ENCODE measurements at places on chromosomes 7 and 10.

DNA sequence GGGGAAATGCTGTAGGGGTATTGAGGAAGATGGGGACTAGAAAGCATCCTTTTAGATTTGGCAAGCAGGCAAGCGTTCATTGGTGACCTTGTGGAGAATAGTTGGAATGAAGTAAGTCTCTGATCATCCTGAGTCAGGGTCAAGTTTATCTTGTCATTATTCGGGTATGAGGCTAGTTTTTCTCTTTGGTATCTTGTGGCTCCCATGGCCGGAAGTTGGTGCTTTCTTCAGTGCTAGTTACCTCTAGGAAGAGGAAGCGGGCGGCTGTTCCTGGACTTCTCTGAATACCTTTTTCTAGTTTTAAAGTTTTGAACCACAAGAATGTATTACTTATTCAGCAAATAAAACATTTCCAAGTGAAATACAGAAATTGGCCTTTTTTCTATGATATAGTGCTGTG, 9.2 kb downstream of the CREM start:
- no peak for DNase-seq

DNA sequence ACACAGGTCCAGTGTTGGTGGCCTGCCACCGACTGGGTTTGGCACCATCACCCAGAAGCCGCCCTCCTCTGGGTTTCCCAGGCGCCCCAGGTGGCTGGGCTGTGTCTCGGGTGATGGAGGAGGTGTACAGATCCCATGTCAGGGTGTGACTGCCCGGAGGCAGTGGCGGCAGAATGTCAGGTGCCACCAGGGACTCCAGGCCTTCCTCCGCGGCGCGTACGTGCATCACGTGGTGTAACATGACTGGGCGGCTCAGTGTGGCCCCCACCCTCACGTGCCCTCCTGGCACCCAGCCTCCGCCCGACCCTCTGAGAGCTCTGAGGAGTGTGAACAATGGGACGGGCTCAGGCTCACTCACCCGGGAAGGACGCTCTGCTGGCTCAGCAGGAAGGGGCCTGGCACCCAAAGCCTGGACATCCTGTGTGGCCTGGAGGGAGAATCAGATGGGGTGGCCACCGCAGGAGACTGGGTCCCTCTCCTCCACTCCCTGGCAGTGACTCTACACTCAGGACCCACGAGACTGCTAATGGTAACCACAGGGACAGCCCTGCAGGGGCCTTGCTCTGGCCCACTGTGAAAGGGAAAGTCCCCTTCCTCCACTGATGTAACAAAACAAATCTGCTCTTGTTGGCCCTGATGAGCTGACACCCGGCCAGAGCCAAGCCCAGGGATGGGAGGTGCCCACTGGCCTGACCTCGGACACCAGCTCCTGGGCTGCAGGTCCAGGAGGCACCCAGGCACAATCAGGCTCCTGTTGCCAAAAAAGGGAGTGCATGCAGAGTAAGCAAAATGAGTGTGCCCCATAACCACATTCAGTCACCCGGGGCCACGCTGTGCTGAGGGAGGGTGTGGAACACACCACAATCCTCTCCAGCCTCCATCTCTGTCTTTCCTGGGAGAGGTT, 164.8 kb downstream of the PRKAG2 start:
- no peak for DNase-seq

- DNase-seq = no peak
Measured at GRCh38 chr7:107711301-107711700, 32.6 kb upstream of the CBLL1 start.

- DNase-seq = no peak
Measured at GRCh38 chr7:10706875-10707493, 266.7 kb upstream of the PHF14 start.

- no peak for DNase-seq
Measured at GRCh38 chr7:39616138-39616537, 7.2 kb upstream of the RALA start.
